NT2/D1 (cell line): ENCODE measurements at places on chromosomes 2 and 18.

DNA sequence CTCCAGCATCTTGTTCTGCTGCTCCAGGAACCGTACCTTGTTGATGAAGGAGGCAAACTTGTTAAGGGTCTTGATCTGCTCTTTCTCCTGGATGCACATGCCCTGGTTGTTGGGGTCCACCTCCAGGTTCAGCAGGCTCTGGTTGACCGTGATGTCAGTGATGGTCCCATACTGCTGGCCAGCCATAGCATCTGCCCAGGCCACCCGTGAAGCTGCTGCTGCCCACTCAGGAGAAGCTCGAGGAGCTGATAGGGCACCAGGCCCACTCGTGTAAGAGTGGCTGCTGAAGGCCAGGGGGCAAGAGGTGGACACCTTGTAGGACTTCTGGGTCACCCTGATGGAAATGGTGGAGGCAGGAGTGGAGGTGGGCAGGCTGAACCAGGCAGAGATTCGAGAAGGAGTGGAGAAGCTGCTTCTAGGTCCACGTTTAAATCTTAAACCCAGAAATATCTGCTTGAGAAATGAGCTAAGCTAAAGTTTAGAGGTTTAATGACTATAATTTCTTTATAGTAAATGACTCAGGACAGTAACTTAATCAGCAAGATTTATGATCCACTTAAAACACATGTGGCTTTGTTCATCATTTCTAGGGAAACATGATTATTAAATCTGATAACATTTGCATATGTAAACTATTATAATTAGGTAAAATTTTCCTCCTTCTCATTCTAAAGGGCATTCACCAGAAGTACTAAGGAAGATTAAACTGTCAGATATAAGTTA, 358.7 kb upstream of the SETBP1 start:
- DNase-seq, result no peak

DNA sequence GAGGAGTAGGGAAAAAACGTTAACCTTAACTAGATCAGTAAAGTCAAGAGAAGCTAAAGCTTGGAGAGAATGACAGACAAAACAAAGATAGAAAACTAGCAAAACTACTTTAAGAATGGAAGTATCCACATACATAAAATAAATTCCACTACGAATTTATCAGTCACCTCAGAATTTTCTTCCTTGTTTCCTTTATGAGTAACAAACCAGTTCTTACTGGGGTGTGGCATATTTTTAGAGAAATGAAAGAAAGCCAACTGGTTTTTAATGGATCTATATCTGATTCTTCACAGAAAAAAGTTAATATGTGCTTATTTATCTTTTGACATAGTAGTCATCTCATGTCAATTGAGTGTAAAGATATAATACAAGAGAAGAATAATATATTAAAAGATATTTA, 2033.7 kb upstream of the CELF4 start:
- no peak for DNase-seq

DNA sequence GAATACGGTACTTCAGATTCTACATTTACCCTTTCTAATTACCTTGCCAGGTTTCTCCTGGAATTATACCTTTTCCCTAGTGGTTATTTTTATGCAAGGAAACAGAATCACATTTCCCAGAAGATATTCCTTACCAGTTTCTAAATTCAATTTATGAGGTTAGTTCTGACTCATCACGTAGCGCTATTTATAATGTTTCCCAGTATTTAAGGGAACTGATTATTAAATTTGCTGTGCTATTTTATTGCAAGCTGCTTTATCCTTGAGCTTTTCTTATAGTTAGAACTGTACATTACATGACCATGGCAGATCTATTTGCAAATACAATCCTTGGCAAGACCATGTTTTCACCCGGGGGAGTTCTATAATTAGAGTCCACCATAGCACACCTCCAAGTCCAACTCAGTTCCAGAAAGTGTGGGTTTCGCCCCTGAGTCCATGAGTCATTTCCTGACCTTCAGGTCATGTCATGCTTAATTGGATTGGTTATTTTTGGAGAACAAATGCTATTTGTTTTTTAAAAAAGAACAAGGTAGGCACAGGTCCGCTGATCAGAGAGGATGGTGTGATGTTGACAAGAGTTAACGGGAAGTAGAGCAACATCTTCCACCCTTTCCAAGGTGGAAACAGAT, 126.6 kb downstream of the ZNF532 start:
- DNase-seq, result no peak

GRCh38 chr2:131156452-131157149, 51.5 kb downstream of the PLEKHB2 start:
- no peak for DNase-seq

- DNase-seq, result no peak
These were observed 5.3 kb downstream of the LOXL3 start for GRCh38 chr2:74548285-74548899.

DNA sequence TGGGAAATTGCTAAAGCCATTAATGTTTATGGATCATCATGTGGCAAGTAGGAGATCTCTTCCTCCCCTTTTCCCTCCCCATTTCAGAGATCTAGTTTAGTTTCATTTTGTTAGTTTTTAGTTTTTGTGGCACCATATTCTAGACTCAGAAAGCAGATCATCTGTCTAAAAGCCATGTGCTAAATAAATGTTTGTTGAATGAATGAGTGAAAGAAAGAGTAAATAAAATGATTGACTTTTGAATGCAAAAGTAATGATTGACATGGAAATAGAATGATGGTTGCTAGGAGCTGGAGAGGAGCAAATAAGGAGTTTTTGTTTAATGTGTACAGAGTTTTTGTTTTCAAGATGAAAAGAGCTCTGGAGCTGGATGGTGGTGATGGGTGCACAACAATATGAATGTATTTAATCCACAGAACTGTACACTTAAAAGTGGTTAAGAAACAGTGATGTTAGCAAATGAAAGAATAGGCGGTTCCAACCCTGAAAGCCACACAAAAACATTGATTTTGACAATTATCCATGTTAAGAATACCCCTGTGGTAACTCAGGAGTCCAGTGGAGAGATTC, 23.6 kb downstream of the TMEM178A start:
- DNase-seq, result no peak

- DNase-seq, result no peak
These were observed 220.7 kb downstream of the NDUFA10 start for GRCh38 chr2:239804161-239805042.

GRCh38 chr2:165105926-165106325, 97.9 kb downstream of the SCN3A start:
- DNase-seq, result no peak

DNA sequence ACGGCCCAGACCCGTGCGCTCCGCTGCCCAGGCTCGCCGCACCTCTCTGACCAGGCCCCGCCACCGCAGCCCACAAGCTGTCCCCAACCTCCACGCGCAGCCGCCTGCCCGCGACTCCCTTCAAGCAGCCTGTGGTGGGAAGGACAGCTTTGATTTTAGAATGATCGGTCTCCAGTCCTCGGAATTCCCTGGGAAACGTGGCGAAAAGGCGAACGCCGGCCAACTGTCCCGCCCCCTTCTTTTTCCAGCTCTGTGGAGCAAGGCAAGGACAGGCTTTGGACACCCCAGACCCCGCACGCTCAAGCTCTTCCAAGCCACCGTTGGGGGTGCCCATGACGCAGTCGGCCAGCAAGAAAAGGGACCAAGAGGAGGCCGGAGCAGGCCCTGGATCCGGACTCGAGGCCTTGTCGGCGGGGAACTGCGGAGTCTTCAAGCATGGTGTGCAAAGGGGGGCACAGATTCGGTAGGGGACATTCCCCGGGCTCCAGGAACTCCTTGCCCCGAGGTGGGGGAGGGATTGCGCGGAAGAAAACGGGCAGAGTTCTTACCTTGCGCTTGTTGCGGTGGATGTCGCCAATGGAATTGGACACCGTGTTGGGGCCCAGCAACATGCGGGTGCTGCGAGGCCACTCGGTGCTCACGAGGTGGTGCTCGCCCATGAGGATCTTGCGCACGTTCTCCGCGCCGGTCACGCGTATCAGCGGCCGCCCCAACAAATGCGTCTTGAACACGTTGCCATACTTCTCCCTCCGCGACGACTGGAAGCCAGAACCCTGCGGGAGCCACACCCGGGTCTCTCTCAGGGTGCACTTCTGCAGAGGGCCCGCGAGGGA, 4.0 kb downstream of the CYP26B1 start:
- no peak for DNase-seq

- DNase-seq, result no peak
These were observed 1204.5 kb upstream of the CHAC2 start for GRCh38 chr2:52563151-52563550.

DNA sequence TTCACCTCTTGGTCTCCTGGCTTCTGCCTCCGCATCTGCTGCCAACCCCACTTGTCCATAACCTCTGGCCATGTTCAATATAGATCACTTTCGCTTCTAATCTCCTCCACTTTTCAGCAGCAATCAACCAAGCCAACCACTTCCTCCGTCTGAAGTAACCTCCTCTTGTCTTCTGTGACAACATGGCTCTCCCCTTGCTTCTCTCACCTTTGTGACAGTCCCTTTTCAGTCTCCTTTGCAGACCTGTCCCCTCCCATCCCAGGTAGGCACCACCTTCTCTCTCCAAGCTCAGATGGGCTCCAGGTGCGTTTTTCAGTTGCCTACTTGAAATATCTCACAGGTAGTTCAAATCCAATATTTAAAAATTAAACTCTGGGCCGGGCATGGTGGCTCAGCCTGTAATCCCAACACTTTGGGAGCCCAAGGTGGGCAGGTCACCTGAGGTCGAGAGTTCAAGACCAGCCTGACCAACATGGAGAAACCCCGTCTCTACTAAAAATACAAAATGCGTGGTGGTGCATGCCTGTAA, 4.7 kb upstream of the PSD4 start:
- no peak for DNase-seq

GRCh38 chr2:120291401-120292311, 39.0 kb downstream of the RALB start:
- no peak for DNase-seq

DNA sequence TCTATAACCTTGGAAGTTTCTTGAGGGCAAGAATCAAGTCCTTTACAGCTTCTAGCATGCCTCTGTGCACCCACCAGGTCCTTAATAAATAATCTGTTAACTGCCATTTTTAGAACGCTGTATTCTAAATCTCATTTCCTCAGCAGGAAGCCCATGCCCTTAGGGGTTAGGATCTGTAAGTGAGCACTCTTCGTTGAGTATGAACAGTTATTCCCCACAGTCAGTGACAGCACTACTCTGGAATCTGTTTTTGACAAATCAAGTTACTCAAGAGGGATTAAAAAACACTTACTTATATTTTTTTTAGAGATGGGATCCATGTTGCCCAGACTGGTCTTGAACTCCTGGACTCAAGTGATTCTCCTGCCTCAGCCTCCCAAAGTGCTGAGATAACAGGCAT, 14.6 kb downstream of the PAIP2B start:
- DNase-seq, result no peak

DNA sequence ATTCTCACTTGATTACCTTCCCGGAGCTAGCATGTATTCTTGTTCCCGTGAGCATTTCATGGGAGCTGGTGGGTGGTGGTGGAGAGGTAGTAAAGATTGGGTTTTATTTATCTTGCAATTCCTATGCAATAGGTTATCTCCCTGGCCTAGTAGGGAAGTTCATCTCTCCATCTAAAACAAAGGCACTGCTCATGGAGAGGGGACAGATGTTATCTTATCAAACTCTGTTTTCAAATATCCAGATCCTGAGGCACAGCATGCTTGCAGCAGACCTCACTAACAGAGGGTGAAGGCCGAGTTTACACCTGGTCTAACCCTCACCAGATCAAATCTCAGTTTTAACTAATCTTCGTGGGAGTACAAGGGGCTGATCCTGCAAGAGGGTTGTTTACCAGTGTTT, 98.9 kb downstream of the CYRIA start:
- no peak for DNase-seq

DNA sequence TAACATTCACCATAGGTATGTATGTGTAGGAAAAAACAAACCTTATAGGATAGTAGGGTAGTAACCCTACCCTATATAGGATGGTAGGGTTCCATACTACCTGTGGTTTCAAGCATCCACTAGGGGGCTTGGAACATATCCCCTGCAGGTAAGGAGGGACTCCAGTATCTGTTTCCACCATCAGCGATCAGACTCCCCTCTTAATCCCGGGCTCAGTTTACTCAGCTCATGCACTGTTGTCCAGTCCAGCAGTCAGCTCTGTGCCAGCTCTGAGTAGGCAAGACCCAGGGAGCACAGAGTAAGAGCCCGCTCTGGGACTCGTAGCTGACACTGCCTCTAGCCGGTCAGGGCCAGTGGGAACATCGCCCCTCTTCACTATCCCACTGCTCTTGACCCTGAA, 61.7 kb downstream of the MEX3C start:
- DNase-seq, result no peak

DNA sequence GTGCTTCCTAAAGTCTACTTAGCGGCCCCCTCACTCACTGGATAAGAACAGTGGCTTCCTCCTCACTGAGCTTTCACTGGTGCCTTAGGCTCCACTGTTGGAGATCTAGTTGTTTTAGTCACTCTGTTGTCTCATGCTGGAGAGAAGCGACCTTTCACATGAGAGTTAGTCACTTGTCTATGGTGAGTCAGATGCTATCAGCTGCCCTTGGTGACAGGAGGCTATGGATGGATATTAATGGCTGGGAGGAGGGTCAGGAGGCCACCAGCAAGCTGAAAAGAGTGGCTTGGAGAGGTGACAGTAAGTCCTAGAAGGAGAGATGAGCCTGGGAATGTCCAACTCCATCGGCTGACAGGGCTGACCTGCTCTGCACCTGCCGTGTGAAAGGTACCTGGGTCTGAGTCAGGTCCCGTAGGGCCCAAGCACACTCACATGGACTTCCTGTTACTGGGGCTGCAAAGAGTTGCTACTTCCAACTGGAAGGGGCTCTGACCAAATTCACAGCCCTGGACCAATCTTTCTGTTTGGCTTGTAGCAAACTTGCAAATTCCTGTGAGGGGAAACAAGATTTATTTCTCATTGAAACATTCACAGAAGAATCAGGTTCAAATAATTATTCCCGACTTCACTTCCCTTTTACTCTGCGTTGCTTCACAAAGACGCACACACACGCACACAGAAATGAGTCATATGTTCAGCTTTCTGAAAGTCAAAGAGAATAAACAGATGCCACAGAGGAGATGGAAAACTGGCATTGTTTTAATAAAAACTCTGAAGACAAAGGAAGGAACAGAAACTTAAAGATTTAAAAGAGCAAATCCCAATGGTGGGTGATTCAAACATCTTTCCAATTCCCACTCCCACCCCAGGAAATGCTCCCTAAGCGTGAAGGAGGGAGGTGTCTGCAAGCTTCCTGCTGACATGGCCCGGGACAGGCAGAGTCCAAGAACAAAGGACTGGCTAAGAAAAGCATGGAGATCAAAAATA, 203.5 kb upstream of the TWIST2 start:
- no peak for DNase-seq
